ENCODE measurements at places on chromosomes 4 and X. TPM values are rescaled to one million over a fixed set of nuclear protein-coding genes. Genes with fewer than 3 reads are reported as not detected.
A peak's percentile ranks its signal among the peaks of the same experiment; 100 is the strongest.

Gene MAGEA2B
- not detected for total RNA-seq

- DNase-seq = peak; percentile 63
Measured at GRCh38 chr4:47442980-47443379, 20.5 kb downstream of the COMMD8 start.

Gene GYPE
- 0.24 TPM for total RNA-seq

- no peak for DNase-seq
Measured at GRCh38 chr4:138300616-138301015, 58.5 kb upstream of the SLC7A11 start.

DNA sequence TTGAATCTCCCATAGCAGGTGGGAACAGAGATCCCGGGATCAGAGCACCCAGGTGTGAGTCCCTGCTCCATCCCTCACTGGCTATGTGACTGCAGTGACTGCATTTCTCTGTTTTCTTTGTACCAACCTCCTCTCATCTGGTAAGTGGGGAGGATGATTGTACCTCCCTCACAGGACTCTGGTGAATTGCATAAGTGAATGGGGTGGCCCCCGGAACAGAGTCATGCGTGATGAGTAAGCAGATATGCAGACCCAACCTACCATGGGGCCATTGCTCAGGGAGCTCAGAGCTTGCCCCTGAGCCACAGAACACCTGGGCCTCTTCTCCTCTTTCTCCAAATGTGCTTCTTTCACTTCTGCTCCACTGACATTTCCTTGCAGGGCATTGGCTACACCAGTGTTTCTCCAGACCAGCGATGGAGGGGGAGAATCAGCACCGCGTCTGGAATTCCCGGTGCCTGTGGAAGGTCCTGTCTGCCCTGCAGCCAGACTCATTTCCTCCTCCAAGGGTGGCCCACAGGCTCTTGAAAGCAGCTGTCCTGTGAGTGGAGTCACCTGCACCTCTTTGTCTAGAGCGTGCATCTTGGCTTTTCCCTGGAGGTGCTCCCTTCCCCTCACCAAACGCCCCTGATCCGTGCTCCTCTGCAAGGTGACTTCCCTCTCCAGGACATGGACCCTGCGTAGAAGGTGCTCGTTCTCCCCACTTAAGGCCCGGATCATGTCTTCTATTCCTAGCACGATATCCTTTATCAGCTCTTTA lies 30.0 kb downstream of the C4orf50 start:
- DNase-seq = no peak

Gene NAT8L
- 1.1 TPM for total RNA-seq

GRCh38 chr4:150079081-150079581 lies 886 bp downstream of the DCLK2 start:
- no peak for DNase-seq

DNA sequence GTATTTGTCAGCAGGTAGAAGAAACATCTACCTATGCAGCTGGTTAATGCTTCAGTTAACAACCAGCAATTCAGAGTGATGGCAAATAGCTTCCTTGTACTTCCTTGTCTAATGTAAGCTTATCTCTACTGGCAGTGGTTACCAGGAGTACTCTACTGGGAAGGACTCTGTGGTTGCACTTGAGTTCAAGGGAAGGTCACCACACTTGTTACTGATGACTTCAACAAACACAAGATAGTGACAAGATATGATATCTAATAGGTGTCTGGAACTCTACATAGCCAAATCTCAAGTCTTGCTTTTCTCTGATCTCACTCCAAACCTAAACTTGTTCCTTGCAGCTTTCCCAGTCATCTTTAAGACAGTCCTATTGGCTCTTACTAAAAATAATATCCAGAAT lies 1644.9 kb upstream of the TENM3 start:
- no peak for DNase-seq

Gene GDPD2
- total RNA-seq = not detected

GRCh38 chr4:180542445-180543100 lies 1700.6 kb upstream of the TENM3 start:
- no peak for DNase-seq

Gene LEF1
- total RNA-seq = 0.32 TPM

GRCh38 chrX:9757366-9757765 lies 8.3 kb downstream of the GPR143 start:
- DNase-seq = no peak

Gene RNF128
- total RNA-seq = 0.22 TPM

DNA sequence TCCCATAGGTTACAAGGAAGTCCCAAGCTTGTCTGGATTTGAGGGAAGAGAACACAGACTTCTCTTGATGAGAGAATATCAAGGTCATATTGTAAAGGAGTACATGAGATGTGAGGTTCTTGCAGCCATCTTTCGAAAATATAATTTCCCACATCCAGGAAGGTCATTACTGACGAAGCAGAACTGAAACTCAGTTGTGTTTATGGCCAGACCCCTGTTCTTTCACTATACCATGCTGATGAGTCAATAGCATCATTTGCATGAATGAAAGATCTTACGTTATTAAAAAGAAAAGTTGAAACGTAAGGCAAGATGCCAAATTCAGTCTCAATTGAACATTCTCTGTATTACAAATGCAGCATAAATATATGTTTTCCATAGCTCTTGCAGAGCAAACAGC lies 14.2 kb upstream of the CCDC149 start:
- no peak for DNase-seq

Gene NAAA
- total RNA-seq = 9.1 TPM

DNA sequence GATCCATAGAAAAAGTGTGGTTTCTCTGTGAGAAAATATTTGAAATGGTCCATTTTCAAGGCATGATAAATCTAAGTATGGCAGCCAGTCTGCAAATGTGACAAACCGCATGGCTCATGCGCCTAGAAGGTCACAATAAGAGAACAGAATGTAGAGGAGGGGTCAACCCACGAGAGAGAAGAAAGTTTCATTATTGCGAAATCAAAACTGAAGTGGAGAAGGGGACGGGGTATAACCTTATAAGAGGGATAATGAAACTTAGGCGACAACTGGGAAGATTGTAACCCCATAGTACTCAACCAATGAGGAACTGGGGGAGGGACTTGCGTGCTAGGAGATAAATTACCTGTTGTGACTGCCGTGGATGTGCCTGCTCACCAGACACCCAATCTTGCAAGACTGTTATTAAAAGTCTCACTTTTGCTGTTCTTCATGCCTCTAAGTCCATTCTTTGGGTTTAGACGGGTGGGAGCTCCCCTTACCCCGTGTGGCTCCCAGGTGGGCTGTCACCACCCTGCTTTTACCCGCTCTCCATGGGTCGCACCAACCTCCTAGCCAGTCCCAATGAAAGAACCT lies 21.3 kb upstream of the ZCCHC4 start:
- DNase-seq = no peak

- DNase-seq = no peak
Measured at GRCh38 chr4:4568806-4569427, 27.1 kb upstream of the STX18 start.

- no peak for DNase-seq
Measured at GRCh38 chr4:156560701-156561100, 410.9 kb downstream of the PDGFC start.

- DNase-seq = no peak
Measured at GRCh38 chr4:58636381-58636780, 1526.2 kb upstream of the IGFBP7 start.

DNA sequence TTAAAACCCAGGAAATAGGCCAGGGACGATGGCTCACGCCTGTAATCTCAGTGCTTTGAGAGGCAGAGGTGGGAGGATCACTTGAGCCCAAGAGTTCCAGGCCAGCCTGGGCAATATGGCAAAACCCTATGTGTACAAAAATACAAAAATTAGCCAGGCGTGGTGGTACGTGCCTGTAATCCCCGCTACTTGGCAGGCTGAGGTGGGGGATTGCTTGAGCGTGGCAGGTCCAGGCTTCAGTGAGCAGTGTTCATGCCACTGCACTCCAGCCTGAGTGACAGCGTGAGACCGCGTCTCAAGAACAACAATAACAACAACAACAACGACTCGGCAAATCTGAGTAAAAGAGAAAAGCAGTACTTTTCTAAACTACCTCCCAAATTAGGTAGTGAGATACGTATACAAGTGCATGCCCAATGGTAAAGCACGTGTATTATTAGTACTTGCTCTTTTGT lies 13.0 kb upstream of the NDUFC1 start:
- no peak for DNase-seq

DNA sequence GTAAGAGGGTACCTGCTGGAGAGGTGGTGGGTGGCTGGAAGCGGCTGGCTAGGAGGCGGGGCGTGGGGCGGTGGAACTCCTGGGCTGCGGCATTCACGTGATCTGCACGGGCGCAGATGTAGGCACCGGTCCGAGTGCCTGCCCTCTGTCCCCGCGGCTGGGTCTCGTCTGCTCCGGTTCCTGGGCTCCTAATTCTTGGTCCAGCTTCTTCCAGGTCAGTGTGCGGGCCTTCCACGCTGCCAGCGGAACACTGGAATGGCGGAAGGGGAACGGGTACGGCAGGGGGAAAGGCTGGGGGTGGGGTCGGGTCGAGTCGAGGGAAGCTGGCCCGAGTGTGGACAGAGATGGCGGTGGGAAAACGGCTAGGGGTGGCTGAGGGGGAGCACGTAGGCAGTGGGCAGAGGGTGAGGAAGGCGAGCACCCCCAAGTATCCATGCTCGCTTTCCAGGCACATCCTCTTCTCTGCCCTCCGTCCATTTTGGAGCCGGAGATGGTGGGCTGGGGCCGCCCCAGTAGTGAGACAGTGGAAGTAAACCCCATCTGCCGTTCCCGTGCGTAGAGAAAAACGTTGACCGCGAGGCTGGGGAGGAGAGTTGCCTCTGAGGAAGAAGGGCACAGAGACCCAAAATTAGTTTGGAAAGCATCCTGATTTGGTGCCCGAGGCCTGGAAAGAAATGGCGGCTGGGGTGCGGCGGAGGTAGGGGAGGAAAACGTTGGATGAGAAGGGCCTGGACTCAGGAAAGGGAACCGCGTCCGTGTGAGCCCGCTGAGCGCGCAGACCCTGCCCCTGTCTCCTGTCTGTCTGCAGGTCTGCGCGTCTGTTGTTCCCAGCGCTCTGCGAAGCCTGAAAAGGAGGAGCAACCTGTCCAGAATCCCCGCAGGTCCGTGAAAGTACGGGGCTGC lies at the start of gene TCEAL4:
Gene TCEAL4 (plus strand): TSS at position 105 of the 903 bp plus-strand sequence. CDS start 1,161 bp downstream, outside the sequence.
- peak; percentile 73 for DNase-seq

GRCh38 chrX:124018023-124018422 lies 56.5 kb downstream of the STAG2 start:
- no peak for DNase-seq

Gene TMEM156
- total RNA-seq = not detected

GRCh38 chr4:172169871-172170270 lies 356.7 kb downstream of the GALNTL6 start:
- no peak for DNase-seq

DNA sequence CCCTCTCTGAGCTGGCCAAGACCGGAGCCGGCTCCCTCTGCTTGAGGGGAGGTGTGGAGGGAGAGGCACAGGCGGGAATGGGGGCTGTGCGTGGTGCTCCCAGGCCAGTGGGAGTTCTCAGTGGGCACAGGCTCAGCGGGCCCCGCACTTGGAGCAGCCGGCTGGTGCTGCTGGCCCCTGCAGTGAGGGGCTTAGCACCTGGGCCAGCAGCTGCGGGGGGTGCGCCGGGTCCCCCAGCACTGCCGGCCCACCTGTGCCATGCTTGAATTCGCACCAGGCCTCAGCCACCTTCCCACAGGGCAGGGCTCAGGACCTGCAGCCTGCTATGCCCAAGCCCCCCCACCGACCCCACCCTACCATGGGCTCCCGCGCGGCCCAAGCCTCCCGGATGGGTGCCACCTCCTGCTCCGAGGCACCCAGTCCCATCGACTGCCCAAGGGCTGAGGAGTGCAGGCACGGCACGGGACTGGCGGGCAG lies 602.5 kb downstream of the KCTD8 start:
- DNase-seq = no peak

- DNase-seq = no peak
Measured at GRCh38 chr4:162767083-162767482, 399.6 kb downstream of the NAF1 start.

Gene SUV39H1
- total RNA-seq = 2.2 TPM

- DNase-seq = no peak
Measured at GRCh38 chrX:40733706-40734105, 1.6 kb downstream of the MED14 start.

Gene FGFR3
- total RNA-seq = 1.8 TPM

DNA sequence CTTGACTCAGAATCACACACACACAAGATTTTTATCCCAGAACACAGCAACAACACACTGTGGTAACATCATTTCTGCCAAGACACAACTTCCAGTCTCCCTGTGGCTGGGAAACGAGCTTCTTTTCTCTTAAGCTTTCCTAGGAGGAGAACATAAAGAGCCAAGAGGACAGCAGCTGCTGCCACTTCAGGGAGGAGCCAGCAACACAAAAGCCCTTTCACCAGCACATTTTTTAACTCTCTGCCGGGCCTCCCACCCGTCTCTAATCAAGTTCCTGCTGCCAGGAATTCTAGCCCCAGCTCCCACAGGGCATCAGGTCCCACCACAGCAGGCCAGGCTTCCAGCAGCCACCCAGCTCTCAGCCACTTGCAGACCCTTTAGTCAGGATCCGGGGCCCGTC lies 22.4 kb downstream of the FAT1 start:
- DNase-seq = peak; percentile 69

- no peak for DNase-seq
Measured at GRCh38 chrX:103932133-103932532, 30.3 kb upstream of the TMSB15B start.

DNA sequence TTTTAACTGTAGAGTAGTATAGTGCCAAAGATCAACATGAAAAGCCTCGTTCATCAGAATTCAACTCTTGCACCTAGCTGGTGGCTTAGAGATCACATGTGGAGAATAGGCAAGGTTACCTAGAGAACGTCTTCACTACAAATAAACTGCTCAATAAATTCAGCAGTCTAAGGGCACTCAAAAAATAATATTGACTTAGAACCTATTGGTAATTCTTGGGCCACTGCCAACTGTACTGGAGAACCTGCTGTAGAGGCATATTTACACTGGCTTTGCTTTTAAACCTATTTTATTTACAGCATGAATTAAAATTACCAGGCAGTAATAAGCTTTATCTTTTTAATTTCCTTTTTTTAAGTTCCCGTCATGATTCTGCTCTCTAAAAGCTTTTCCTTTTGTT lies 343.7 kb downstream of the PDHA2 start:
- DNase-seq = no peak

DNA sequence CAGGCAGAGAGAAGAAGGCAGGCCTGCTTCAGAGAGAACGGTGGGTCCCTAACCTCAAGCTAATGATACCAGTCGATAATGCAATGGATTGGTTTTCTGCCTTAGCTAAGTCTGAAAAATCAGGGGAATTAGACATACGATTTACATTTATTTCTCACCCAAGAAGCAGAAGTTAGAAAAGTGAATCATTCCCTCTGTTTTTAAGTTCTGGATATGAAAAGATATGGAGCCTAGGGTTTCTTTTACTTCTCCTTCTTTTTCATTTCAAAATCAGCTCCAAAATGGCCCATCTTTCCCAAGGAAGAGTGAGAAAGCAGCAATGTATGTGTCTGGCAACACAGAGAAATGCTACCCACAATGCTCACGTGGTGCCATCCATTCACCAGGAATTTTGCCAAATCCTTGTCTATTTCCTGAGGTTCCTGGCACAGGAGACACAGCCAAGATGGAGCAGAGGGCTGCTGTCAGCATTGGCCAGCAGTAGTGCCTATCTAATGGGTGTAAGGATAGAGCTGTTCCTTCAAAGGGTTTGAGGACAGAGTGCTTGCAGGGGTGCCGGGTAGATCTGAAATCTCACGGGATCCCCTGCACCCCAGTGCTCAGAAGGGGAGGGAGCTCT lies 231.5 kb downstream of the MAML3 start:
- no peak for DNase-seq

GRCh38 chrX:10598540-10598939 lies 21.8 kb downstream of the MID1 start:
- no peak for DNase-seq

Gene PNMA6A
- 2.2 TPM for total RNA-seq

Gene DCHS2
- not detected for total RNA-seq

Gene EDA
- 12.4 TPM for total RNA-seq

GRCh38 chr4:21790438-21791029 lies 158.0 kb downstream of the KCNIP4 start:
- no peak for DNase-seq

Gene MAGEB10
- total RNA-seq = not detected

Gene GAGE12H
- not detected for total RNA-seq
